ENCODE measurements at places on chromosomes 16 and 17.

- H3K27ac ChIP-seq: no peak overlapping the region
- peak; percentile 76 for DNase-seq
- H3K4me3 ChIP-seq: no peak overlapping the region
- H3K4me1 ChIP-seq: peaks cover 4% of the 10 kb centered on the region
Observed at GRCh38 chr17:79042421-79043190, 18.6 kb downstream of the C1QTNF1 start.

DNA sequence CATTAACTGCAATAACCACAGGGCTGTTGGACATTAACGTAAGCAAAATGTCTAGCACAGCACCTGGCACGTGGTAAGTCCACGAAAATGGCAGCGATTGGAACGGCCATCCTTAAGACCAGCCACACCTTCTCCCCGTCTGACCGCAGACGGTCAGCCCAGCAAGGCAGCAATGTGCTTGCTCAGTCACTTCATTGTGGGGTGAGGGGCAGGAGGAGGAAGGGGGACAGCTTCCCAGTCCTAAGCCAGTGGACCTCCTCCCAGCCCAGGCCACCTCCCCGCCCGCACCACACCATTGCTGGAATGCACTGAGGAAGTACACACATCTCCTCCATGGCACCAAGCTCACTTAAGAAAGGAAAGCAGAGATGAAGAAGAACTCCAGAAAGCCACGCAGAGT, 8.6 kb upstream of the MYLK3 start:
- H3K27ac ChIP-seq: no peak overlapping the region
- H3K27me3 ChIP-seq: peaks cover 6% of the 10 kb centered on the region
- H3K36me3 ChIP-seq: no peaks in the 10 kb centered on the region
- H3K4me1 ChIP-seq: no peaks in the 10 kb centered on the region
- H3K4me3 ChIP-seq: no peak overlapping the region

- no peak overlapping the region for H3K4me3 ChIP-seq
- H3K4me1 ChIP-seq: no peaks in the 10 kb centered on the region
- H3K27me3 ChIP-seq: no peaks in the 10 kb centered on the region
Observed at GRCh38 chr16:1224558-1224957, 510 bp downstream of the TPSG1 start.

DNA sequence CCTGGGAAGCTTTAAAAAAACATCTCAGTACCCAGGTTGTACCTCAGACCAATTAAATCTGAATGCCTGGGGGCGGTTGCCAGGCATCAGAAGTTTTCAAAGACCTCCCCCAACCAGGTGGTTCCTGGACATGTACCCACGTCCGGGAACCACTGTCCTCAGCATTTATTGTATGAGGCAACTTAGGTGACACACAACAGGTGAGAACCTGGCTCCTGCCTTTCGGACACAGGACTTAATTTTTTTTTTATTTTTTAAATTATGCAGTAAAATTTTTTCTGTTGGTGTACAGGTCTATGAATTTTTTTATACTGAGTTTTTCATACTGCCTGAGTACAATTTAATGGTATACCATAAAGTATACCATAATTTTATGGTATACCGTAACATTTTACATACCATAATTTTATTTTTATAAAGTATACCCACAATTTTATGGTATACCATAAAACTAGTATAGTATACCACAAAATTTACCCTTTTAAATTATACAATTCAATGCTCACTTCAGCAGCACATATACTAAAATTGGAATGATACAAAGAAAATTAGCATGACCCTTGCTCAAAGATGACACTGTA, 38.7 kb upstream of the DHX8 start:
- H3K36me3 ChIP-seq: no peaks in the 10 kb centered on the region
- peaks cover 16% of the 10 kb centered on the region for H3K27me3 ChIP-seq
- no peaks in the 10 kb centered on the region for H3K4me1 ChIP-seq
- H3K27ac ChIP-seq: no peak overlapping the region
- no peak for DNase-seq

DNA sequence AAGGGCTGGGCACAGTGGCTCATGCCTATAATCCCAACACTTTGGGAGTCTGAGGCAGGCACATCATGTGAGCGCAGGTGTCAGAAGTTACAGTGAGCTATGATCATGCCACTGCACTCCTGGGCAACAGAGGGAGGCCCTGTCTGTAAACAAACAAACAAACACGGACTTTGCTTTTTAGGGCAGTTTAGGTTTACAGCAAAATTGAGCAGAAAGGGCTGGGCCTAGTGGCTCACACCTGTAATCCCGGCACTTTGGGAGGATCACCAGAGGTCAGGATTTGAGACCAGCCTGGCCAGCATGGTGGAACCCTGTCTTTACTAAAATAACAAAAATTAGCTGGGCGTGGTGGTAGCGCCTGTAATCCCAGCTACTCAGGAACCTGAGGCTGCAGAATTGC, 3.3 kb upstream of the CARHSP1 start:
- H3K36me3 ChIP-seq: peaks cover 10% of the 10 kb centered on the region
- H3K27ac ChIP-seq: no peak overlapping the region
- DNase-seq: no peak
- H3K27me3 ChIP-seq: no peaks in the 10 kb centered on the region

- no peaks in the 10 kb centered on the region for H3K27me3 ChIP-seq
- peaks cover 13% of the 10 kb centered on the region for H3K4me1 ChIP-seq
- H3K4me3 ChIP-seq: no peak overlapping the region
- DNase-seq: no peak
- H3K36me3 ChIP-seq: peaks cover 22% of the 10 kb centered on the region
- no peak overlapping the region for H3K27ac ChIP-seq
Observed at GRCh38 chr17:28170771-28171170, 128.3 kb downstream of the NLK start.

DNA sequence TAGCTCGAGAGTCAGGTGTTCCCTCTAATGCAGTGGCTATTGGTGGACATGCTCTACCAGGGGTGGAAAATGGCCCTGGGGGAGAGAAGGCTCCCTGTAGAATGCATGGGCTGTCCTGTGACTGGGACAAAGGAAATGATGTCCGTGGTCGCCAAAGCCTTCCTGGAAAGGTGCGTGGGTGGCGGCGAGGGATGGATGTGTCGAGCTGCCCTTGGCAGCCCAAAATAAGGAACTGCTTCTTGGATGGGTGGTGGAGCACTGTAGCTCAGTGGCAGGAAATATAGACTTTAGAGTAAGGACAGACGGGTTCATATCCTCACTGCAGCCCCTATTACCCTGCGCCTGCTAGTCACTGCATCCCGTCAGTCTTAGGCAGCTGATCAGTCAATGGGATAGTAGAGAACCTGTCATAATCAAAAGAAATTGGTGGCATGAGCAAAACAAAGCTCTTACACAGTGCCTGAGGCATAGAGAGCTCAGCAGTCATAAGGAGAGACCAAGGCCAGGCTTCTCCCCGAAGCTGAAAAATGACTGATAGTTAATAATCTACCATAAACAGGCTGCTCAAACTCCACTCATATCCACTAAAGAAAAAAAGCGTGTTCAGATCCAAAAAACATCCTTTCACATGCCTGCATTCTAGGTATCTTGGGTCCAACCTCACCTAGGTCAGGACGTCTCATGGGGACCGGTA, 123.5 kb upstream of the PLCG2 start:
- no peak overlapping the region for H3K4me3 ChIP-seq
- H3K27me3 ChIP-seq: no peaks in the 10 kb centered on the region
- H3K27ac ChIP-seq: no peak overlapping the region
- H3K4me1 ChIP-seq: peaks cover 2% of the 10 kb centered on the region
- H3K36me3 ChIP-seq: peaks cover 4% of the 10 kb centered on the region
